MG63 (cell line): ENCODE measurements at places on chromosomes 12 and 14. TPM values are rescaled to one million over a fixed set of nuclear protein-coding genes. Genes with fewer than 3 reads are reported as not detected.
A peak's percentile ranks its signal among the peaks of the same experiment; 100 is the strongest.

SLC25A29 gene
- 8.0 and 9.6 TPM in 2 replicates for total RNA-seq

DNA sequence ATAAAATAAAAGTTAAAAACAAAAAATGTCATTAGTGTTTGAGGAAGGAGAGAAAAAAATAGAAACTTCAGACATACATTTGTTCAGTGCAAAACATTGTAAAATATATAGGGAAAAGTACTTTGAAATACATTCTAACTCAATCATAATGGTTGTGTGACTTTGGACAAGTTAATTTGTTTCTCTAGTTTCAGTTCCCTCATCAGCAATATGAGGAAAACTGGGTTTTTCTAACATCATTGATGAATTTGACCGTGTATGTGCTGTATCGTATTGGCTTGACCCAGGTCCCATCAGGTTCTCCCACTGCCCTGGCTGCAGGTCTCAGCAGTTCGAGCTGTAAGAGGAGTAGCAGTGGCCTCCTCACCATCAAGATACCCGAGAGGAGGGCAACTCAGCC lies 173.9 kb upstream of the ATF7IP start:
- DNase-seq, result no peak

VDR gene
- 14.7 and 15.9 TPM in 2 replicates for total RNA-seq

DNA sequence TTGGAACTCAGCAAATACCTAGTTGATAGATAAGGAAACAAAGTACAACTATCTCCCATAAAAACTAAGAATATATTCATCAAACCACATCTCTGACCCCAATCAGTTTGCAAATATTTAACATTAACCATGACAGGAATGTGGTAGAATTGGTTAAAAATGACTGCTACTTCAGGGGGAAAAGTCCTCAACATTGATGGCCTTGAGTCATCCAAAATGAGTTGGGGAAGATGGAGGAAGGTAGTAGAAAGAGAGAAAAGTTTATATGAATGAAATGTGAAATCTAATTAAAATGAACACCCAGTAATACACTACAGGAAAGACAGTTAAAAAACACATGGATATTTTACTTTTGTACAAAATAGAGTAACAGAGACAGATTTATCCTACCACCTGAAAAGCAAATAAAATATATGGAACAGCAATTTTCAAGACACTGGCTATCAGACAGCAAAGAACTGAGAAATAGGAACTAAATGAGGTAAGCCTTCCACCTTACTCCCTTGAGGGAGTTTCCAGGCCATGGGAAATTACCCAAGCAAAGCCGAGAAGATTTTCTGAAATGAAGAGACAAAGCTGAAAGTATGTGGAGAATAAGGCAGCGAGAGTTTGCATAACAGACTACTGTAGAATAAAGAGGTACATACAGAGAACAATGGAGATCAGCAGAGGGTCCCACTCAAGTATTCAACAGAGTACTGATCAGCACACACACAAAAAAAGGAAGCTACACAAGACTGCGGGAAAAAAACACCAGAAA lies 49.6 kb downstream of the TC2N start:
- no peak for DNase-seq

SLC2A14 gene
- total RNA-seq, result not detected in 2 replicates

- DNase-seq, result no peak
Observed at GRCh38 chr12:112304436-112304835, 77.8 kb downstream of the HECTD4 start.

DNA sequence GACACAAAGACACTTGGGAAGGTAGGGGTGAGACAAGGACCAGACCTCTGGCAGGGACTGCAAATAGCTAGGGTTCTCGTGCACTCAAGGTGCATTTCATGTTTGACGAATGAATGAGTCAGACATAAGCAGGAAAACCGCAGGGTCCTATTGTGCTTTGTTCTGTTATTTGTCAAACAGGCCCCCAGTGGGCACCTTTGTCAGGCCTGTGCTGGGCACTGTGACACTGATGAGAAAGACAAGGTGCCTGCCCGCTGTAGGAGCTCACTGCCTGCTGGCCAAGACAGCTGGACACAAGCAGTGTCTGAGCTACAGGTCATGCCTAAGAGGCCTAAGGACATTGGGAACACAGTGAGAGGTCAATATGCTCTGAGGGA lies 2.3 kb downstream of the OTUB2 start:
- no peak for DNase-seq

DNA sequence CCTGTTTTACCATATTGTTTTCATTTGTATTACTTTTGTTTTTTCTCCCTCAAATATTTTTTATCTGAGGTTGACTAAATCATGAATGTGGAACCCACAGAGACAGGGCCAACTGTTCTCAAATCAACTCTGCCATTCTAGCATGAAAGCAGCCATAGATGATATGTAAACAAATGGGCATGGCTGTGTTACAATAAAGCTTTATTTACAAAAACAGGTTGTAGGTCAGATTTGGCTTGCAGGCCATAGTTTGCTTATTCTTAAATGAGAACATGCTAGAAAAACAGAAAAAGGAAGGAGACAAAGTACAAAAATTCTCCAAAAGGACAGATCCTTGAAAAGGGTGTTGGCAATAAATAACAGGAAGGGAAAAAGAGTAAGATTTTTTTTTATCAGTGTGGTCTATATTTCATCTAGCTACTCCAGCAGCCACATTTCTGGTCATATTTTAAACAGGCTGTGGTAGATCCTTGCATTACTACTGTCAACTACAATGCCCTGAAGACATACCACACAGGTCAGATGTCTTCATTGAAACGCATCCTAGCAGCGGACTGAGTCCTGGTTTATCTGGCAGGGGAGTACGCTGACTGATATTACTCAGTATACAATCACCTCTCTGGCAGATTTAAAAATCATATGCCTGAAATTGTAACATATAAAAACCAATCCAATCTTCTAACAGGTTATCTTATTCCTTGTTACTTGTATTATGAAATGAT lies 42.9 kb downstream of the SPPL3 start:
- DNase-seq, result no peak

NAB2 gene
- total RNA-seq, result 28.7 and 45.1 TPM in 2 replicates

- peak; percentile 72 for DNase-seq
Observed at GRCh38 chr12:15001733-15002382, 29.0 kb downstream of the PDE6H start.

STAC3 gene
- total RNA-seq, result 0.86 TPM in 1 of 2 replicates, not detected in the other

DNA sequence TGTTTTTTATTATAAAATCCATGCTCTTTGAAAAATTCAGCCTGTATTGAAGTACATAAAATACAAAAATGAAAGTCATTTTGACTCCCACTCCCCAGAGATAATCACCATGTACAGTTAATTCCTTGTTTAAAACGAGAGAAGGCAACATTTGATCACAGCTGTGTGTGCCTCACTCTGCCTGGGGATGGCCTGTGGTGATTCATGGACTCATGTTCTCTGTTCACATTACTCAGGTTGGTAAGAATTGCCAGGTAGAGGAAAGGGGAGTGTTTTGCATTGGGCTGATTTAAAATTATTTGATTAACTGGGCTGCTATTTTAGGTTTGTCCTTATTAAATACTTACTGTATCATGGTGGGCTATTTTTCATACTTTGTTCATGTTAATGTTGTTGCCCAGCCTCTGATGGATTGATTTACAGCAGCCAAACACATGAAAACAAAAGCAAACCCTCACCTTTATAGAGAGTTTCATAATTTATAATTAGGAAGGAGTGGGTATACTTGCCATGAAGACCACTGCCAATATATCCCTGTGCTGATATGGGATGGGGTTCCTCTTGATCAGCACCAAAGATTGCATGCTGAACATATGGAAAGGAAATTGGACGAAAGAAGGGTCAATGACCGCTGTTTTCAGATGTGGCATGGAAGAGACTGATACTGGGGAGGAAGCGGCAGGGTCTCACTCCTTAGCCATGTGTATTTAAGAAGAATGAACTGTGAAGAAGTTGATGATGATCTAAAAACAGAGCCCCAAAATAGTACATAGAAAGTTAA lies 3.0 kb downstream of the ZBTB1 start:
- DNase-seq, result peak; percentile 12

CABP1 gene
- total RNA-seq, result not detected in 2 replicates

- no peak for DNase-seq
Observed at GRCh38 chr12:5626151-5626550, 194.2 kb downstream of the NTF3 start.

MIP gene
- total RNA-seq, result not detected in 2 replicates

LRRC43 gene
- not detected in 2 replicates for total RNA-seq

- DNase-seq, result no peak
Observed at GRCh38 chr12:94109160-94109559, 39.2 kb upstream of the PLXNC1 start.

DNA sequence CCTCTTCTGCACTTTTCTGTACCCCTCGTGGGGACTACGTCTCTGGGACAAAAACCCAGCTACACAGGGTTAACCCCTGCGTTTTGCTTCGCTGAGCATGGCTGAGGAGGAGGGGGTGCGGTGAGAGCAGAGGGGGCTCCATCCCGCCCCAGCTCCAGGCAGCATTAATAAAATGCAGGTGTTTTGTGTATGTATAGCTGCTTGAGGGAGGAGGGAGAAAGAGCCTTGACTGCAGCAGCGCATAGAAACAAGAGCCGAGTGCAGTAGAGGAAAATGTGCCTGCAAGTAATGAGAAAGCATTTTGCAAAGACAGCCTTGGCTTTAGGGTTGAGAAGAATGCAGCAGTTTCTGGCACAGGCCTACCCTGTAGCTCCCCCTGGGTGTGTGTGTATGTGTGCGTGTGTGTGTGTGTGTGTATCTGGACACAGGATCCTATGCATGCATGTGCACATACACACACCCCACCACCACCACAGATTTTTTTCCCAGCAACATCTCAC lies 103.9 kb downstream of the ZFP36L1 start:
- no peak for DNase-seq

GRCh38 chr12:102896067-102896466 lies 21.0 kb downstream of the PAH start:
- DNase-seq, result no peak

- no peak for DNase-seq
Observed at GRCh38 chr12:62581288-62582064, 114.8 kb downstream of the MON2 start.

DNA sequence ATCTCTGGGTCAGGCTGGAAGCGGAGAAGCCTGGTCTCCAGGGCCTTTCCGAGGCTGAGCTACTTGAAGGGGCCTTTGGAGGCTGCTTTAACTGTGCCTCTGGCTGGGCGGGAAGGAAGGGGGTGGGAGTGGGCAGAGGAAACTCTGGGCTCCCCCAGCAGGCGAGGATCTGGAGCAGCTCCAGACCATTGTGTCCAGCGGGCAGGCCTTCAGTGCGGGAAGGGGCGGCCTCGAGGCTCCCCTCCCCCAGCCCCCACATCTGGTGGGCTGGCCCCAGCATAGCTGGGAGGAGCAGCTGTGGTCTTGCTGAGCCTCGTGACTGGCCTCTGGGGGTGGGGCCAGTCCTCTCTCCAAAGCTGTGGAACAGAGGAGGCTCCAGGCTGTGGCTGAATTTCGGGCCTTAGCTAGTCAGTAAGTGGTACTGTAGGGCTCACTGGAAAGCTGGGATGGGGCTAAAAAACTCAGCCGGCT lies 3.4 kb downstream of the TAMALIN start:
- DNase-seq, result peak; percentile 45
